ENCODE measurements at places on chromosomes 5 and 9. TPM values are rescaled to one million over a fixed set of nuclear protein-coding genes. Genes with fewer than 3 reads are reported as not detected.

LCN9 gene
- not detected for total RNA-seq

TNFSF15 gene
- under 0.01 TPM for total RNA-seq

IFNK gene
- not detected for total RNA-seq

PRKACG gene
- not detected for total RNA-seq

TAF11L10 gene
- total RNA-seq = not detected

WDR31 gene
- 2.7 TPM for total RNA-seq

RNF183 gene
- total RNA-seq = not detected

FAM163B gene
- total RNA-seq = 18.9 TPM

NUTM2G gene
- total RNA-seq = not detected

SPAG8 gene
- total RNA-seq = 2.0 TPM

SPINK6 gene
- not detected for total RNA-seq

PCDHGA3 gene
- total RNA-seq = 6.6 TPM

OR1K1 gene
- total RNA-seq = not detected

KCNMB1 gene
- under 0.01 TPM for total RNA-seq

TAF1L gene
- total RNA-seq = 0.25 TPM

IL33 gene
- 14.3 TPM for total RNA-seq

BBLN gene
- total RNA-seq = 44.7 TPM

TMEM252 gene
- total RNA-seq = not detected

PCDHA3 gene
- 13.0 TPM for total RNA-seq

GABRP gene
- total RNA-seq = under 0.01 TPM

Data from temporal lobe (tissue), 4 donors.